ENCODE measurements at places on chromosomes 2 and 18.

DNA sequence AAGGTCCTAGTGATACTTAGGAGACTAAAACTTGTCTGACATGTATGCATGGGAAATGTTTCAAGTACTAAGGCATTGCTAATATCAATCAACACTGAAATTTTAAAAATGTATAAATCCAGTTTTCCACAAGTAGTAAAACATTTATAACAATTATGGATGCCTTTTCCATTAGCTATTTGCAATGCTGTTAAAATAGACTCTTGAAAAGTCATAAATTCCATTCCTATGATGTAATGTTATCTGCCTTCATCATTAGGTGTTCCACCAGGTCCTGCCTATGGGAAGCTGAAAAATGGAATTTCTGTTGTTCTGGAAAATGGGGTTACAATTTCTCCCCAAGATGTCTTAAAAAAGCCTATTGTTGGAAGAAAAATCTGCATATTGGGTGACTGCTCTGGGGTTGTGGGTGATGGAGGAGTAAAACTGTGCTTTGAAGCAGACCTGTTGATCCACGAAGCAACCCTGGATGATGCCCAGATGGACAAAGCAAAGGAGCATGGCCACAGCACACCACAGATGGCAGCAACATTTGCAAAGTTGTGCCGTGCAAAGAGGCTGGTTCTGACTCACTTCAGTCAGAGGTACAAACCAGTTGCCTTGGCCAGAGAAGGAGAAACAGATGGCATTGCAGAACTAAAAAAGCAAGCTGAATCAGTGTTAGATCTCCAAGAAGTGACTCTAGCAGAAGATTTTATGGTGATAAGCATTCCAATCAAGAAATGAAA, 18.7 kb downstream of the ELAC1 start:
- DNase-seq = no peak

DNA sequence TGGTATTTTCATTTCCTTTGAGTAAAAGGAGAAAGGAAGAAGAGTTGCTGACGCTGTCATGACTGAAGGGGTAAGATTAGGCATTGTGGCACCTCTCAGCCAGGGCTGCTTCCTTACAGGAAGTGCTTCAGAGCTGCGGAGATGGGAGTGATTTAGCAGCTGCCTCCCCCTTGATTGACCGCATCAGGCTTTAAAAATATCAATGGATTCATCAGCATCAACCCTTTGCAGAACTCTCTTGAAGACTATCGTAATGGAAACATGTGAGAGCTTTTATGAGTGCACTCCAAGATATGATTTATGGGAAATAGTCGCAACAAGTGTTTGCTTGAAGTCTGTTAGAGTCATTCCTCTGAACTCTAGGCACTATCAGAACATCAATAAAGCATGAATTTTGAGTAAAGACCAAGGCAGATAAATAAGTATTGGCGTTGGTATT, 141.1 kb downstream of the CSRNP3 start:
- no peak for DNase-seq

DNA sequence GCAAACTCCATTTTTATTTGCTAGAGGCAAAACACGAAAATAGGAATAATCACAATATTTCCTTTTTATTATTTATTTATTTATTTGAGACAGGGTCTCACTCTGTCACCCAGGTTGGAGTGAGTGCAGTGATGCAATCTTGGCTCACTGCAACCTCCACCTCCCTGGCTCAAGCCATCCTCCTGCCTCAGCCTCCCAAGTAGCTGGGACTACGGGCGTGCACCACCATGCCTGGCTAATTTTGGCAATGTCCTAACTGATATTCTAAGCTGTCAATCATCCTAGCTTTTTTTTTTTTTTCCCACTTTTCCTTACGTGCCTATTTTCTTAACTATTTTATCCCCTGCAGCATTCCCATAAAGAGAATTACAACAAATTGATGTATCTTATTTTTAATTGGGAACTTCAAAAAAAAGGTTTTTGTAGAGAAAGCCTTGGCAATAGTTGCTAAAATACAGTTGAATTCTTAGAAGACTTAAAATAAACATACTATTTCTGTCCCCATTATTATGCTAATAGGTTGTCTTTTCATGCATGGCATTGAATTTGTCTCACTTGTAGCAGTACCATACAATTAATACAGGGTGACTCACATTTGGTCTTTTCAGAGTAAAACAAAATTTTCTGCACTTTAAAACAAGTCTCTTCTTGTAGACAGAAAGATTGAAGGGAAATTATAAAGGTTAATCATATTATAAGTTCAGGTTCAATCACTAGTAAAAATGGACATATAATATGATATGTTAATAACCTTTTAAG, 153.5 kb downstream of the SLC39A10 start:
- no peak for DNase-seq

DNA sequence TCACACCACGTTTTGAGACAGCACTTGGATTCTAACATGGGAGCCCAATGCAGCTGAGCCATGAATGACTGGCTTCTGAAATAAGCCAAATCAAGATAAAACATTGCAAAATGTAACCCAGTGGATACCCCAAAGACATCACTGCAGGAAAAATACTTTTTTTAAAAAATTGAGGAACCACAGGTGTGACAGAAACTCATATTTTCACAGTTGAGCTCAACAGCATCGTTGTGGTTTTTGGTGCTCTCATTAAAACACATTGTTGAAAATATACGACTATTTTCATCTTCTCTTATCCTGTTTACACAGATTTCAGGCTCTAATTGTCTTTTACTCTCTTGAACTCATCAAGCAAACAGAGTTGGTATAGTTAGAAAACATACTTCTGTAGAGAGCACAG, 429.3 kb upstream of the VRK2 start:
- DNase-seq = no peak

DNA sequence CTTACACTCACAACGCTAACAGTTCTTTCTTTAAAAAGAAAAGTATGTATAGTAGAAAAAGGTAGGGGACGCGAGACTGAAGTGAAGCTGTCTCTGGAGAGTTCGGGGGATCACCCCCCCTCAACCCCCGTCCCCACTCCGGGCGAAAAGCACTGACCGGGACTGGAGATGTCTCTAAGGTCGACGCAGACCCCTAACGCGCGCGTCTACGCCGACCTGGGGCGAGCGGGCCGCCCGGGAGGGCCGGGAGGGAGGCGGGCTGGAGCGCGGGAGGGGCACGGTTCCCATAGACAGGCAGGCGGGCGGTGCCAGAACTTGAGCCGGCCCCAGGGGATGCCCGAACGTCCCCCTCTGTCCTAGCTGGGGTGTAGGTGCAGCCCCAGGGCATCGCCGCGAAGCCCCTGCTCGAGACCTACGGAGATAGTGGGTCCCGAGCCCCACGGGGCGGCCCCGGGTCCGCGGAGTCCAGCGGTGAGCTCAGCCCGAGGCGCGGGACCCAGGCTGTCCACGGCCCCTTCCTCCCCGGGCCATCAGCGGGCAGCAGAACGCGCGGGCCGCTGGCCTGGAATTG, 82.2 kb downstream of the CHRNA1 start:
- no peak for DNase-seq

DNA sequence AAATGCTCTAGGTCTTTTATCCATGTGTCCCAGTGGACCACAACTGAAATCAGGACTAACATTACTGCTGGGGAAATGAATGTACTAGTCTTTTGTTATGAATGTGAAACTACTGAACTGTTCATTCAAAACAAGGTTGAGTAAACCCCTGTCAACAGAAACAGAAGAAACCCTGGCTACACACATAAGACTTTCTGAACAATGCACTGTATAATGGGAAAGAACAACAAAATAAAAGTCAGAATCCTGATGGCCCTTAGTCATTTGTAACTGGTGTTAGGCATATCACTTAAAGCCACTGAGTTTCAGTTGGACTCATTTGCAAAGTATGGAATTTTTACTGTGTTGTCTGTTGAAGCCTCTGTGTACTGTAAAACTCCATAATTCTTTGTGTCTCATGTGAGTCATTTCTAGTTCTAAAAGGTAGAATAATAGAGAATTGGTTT, 77.0 kb upstream of the UBXN4 start:
- DNase-seq = no peak

- DNase-seq = no peak
Observed at GRCh38 chr2:134131681-134132489, 122.0 kb upstream of the MGAT5 start.

- DNase-seq = no peak
Observed at GRCh38 chr2:177984749-177985148, 87.8 kb downstream of the PDE11A start.
